ENCODE measurements at places on chromosomes 7 and 10.
A peak's percentile ranks its signal among the peaks of the same experiment; 100 is the strongest.

GRCh38 chr10:1358147-1358546 lies 302.0 kb downstream of the WDR37 start:
- no peak for DNase-seq

DNA sequence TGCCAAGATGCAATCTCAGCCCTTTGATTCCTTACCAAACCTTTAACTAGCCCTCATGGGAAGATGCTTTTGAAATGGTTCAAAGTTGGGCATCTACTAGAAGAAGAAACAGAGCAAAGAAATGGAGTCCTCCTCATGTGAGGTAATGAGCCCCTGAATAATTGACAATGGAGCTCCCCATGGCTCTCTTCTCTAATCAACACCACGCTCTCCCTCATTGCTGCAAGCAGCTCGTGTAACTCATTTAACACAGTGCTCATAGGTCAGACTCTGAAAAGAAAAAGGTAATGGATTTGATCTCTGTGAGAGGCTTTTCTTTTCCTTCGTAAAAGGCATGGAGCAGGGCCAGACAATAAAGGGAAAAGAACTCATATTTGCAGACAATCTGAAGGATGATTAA lies 312.8 kb downstream of the PHTF2 start:
- DNase-seq = no peak

DNA sequence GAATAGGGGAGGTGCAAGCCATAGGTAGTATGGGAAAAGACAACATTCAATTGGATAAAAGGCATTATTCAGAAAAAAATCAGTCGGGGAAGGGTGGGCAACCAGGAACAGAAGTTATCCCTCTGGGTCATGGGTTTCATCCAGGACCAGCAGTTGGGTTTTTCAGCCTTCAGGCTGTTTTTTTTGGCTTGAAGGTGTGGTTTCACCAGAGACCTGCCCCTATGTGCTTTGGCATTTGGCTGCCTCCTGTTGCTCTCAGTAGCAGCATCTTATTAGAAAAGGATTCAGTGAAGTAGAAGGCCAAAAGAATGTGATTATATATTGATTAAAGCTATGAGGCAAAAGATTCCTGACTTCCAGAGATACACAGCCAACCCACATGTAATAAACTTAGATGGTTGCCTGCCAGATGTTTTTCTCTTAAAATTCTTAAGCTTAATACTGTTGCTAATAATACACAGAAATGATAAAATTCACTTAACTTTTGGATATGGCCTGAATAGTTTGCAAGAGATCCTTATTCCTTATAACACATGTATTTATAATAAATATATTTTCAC lies 251.7 kb upstream of the CSTF2T start:
- DNase-seq = no peak

DNA sequence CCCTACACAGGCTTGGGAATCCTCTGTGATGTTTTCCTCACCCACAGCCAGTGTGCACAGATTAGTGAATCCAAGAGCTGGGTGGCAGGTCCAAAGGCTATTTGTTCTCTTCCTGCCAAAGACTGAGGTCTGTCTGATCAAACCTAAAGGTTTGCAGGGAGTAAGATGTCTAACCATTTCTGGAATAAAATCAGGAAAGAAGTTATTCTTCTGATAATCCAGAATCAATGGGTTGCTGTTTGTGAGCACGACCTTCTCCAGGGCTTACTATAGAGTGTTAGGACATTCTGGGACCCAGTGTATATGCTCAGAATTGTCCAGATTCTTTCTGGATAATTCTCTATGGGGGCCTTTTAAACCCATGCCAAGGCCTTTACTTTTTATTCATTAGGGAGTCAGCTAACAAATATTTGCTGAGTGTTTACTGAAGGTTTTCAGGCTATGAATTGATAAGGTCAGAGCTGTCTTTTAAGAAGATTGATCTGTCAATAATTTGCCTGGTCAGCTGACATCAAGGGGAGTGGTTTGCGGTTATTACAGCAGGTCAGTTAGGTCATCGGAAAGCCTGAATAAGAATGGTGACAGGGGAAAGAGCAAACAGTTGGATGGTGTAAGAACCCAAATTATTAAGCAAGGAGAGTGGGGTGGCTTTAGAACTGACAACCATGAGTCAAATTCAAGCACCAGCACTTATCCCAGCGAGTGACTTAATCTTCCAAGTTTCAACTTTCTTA lies 7.5 kb upstream of the TECTB start:
- DNase-seq = no peak

DNA sequence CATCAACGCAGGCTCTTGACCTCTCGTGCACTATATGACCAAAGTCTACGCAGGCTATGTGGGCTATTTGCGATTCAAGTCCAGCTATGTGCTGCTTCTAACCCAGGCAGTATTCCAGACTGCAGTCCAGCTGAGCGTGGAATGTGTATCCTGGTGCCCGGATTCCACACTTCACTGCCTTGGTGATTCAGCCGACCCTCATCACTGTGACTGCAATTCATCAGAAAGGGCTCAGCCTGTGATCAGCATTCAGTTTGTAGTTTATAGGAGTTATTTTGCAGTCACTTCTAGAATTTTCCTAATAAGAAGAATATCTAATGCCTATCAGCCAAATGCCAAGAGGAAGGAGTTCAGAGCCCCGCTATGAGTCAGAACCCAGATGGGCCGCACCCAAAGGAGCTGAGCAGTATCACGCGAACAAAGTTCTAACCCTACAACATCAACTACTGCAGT lies 119.8 kb upstream of the LANCL2 start:
- DNase-seq = no peak

- DNase-seq = peak; percentile 18
Measured at GRCh38 chr10:114940735-114941134, 2.7 kb downstream of the TRUB1 start.
